ENCODE measurements at places on chromosomes 2 and 18.

DNA sequence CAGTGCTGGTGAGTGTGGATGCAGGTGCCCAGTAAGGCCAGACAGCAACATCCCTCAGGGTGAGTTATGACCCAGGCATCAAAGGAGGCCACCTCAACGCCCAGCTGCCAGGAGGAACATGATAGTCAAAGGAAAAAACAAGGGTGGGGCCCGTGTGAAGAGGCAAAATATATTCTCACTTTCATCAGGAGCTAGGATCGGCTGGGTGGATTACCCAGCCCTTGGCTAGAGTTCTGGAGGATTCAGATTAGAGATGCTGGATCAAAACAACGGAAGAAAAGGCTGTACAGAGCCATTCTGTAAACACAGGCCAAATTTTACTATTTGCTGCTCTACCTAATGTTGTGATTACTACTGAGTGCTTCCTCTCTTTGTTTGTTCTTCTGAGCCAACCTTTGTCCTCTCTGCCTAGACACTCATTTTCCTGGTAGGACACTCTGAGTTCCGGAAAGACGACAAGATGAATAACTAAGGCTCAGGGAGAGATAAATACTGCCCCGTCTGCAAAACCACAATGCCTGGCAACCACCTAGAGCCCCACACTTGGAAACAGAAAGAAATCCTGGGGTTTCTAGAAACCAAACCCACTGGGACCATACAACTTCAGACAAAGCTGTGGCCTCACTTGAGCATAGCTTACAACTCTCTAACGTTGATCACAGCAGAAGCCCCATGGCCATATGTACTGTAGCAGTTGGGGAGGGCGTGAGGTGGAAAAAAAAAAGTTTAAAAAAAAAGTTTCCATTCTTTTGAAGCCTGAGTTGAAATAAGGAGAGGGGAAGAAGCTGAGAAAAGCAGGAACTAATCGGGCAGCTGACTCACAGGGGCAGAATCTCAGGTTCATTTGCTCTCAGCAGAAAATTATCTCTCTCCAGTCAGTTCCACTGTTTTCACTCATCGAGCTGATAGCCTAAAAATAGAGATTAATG lies 17.8 kb upstream of the PMAIP1 start:
- DNase-seq, result no peak

DNA sequence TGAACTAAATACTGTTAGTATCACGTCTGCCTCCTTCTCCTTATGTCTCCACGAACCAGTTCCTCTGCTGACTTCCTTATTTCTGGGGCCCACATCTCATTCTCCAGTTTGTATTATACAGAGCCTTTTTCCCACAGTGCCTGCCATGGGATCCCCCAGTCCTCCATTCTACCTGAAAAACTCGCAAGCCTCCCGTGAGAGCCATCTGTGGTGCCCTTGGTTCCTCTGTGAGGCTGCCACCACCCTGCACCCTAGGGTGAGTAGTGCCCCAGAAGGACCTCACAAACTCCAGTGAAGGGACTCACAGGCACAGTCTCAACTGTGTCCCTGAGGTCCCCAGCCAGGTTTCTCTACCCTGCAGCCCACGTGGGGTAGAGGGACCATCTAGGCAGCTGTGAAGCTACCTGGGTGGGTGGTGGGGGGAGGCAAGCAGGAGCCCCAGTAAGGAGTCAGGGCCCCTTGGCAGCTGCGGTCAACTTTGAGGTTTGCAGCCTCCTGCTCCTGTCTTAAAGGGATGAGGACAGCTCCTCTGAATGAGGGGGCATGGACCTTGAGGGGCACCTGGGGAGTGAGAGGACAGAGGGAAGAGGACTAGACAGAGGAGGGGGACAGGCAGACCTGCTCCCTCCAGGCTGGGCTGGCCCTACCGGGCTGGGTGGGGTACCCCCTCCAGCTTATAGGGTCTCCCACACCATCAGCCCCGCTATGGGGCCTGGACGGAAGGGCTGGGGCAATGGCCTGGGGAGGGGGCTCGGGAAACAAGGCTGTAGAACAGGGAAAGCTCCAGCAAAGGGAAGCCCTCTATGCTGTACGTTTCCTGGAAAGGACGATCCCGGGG lies 1.0 kb downstream of the PSTPIP2 start:
- no peak for DNase-seq

GRCh38 chr2:143553261-143553660 lies 424.0 kb downstream of the ARHGAP15 start:
- no peak for DNase-seq

- no peak for DNase-seq
These were observed 85.0 kb downstream of the IKZF2 start for GRCh38 chr2:213066443-213066743.

GRCh38 chr2:237591141-237591881 lies 777 bp upstream of the RAB17 start:
- no peak for DNase-seq

DNA sequence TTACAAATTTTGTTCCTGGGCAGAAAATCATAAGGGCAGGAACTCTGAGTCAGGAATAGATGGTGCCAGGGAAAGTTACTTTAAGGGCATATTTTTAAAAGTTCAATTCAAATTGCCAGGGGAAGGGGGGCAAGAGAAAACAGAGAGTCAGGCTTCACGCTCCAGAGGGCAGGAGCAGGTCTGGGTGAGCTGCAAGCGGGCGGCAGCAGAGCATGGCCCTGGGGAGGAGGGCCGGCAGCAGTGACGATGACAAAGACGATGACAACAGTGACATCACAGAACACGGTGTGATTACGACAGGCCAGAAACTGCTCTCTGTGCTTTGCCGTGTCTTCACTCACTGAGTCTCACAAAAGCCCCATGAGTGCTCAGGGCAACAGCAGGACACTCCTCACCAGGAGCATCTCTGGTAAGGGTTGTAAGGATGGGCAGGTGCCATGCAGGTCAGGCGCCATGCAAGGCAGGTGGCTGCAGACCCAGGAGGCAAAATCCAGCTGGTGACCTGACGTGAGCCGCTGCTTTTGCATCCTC lies 23.3 kb downstream of the CHST10 start:
- DNase-seq, result no peak

- DNase-seq, result no peak
These were observed 8.2 kb upstream of the SLC4A3 start for GRCh38 chr2:219619235-219619634.

DNA sequence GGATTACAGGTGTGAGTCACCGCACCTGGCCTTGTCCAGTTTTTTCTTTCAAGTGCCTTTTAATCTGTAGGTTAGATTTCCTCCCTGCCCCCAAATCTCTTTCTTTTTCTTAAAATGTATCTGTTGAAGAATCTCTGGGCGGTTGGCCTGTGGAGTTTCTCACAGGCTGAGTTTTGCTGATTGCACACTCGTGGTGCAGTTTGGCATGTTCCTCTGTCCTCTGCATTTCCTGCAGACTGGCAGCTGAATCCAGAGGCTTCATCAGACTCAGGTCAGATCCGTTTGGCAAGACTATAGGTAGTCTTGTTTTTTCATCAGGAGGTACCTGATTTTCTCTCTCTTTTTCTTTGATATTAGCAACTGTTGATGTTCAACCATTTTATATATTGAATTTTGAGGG lies 5.5 kb downstream of the CASP10 start:
- no peak for DNase-seq

GRCh38 chr2:64525317-64525613 lies 1.1 kb downstream of the AFTPH start:
- DNase-seq, result no peak

- DNase-seq, result no peak
These were observed 471.6 kb downstream of the DLGAP1 start for GRCh38 chr18:3983351-3983969.

DNA sequence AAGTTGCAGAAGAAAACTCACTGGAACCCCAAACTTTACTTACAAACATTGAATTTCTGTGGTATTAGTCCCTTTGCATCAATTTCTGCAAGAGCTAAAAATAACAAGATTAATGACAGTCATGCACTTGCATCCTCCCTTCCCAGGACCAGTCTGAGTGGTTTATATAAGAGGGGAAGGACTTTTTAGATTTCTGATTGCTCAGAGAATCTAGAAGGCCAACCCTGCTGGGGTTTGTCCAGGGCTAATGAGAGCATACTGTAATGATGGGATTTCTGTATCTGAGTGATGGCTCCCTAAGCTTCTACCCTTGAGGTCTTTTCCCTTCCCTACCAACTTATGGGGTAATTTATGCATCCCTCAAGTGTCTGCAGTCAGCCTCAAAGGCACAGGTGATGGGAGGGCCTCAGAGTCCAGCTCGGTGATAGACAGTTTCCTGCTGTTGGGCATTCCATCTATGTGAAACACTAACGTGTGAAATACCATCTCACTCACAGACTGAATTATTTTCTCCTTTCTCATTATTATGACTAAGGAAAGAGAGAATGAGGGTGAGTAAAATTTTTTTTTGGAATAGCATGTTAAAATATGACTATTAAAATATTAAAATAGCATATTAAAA lies 556.3 kb downstream of the RIT2 start:
- DNase-seq, result no peak

DNA sequence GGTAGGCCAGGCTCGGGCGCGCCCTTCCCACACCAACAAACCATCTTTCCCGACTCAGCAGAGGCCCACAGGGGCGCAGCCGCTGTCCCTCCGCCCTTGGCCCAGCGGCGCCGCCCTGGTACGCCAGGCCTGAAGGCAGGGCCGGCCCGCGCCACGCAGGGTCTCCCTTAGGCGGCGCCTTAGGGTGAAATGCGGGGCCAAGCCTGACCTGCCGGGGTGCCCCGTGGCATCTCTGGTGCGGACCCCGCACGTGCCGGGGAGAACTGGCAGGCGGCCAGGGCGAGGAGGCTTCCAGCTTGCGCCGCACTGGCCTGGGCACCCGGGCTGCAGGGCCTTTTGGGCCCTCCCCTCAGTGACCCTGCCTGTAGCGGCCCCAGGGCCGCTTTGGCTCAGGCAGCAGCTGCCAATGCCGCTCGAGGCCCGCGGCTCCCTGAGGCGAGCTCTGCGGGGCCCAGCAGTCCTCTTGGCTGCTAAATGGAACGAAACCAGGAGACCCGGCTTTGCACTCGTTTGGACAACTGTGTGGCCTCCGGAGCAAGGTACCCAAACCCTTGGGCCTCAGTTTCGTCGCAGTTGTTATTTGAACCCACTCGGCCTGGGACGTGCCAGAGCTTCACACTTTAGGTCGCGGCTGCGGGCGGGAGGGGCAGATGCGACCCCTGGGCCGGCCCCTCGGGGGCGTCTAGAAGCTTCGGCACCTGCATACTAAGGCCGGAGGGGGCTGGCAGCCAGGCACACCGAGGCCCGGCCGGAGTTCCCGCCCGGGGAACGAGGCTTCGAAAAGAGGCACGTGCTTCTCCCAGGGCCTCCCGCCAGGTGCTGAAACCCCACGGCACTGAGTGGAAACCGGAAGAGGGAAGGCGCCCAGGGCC lies 8.5 kb downstream of the OTX1 start:
- DNase-seq, result no peak

- no peak for DNase-seq
These were observed 797.8 kb downstream of the CCDC85A start for GRCh38 chr2:56981554-56981953.

DNA sequence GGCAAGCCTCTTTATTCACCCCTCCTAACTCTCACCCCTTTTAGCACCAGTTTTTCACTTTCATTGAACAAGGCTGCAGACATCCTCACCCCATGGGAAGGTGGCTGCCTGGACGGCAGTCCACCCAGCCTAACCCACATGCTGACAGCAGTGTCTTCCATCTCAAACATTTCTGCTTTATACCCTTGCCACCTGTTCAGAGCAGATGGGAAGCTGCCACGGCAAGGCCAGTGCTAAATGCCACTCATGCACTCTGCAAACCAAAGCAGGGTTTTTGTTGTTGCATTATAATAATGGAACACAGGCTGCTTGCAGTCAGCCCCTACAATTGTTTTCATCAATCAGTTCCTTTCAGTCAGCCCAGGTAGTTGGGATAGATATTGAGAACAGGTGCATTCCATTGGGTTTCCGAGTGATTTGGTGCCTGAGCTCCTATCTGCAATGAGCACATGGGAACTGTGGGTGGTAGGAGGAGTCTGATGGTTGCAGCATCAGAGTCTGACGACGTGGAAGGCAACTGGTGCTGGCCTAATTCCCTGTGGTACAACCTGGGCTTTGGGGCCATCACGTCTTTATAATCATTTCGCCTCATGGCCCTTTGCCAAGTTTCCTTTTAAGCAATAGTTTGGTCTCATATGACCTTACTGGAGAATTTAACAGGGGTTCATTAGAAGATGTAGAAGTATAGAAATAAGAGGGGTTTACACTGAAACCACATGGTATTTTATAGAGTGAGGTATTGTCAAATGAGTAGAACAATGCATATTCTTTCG lies 252.5 kb upstream of the SP5 start:
- DNase-seq, result no peak

DNA sequence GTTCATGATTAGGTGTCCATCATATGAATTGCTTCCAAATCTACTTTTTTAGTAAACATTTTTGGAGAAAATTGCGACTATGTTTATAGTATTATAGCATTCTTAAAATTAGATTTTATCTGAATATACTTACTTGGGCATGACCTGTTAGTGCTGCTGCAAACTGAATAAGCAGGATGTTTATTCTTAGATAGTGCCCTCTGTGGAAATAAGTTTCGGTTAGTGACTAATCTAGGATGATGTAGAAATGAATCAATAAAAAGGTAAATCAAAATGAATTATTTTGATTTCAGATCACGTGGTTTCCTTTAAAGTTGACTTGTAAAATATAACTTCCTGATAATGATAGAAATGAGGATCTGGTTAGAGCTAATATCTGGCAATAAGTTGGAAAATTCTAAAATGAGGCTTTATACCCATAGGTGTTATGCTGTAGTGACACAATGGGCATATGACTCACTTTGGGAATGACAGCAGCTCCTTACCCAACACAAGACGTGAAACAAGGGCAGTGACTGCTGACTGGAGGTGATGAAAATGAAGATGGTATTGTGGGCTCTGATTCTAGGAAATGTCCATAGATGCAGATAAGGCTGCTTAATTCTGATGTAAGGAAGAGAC lies 165.8 kb upstream of the TCF4 start:
- DNase-seq, result no peak

DNA sequence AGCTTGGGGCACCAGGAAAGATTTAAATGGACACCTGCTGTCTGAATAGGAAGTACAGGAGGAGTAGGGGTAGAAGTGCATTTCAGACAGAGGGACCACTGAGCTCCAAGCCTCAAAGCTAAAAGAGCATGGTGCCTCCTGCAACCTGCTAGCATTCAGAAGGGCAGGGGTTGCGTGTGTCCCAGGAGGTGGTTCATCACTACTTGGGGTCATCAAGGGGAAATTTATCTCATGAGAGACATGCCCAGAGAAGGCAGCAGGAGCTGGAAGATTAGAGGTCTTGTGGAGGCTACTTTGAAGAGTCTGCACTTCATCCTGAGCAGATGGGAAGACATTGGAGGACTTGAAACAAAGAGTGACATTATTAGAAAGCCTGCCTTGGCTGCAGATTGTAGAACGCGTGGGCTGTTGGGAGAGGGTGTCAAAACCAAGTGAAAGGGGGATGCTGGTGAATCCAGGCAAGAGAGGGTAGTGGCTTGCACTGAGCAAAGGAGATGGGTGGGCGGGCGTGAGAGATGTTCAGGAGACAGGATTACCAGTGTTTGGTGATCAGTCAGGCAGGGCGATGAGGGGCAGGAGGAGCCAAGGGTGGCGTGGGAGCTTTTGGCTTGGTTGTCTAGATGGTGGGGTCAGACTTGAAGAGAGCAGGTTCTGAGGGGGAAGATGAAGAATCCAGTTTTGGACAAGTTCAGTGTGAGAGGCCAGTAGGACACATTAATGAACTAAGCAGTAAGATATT lies 154.0 kb downstream of the DYSF start:
- DNase-seq, result no peak
